ENCODE measurements at places on chromosomes 2 and 18. TPM values are rescaled to one million over a fixed set of nuclear protein-coding genes. Genes with fewer than 3 reads are reported as not detected.

Gene CAVIN2
- total RNA-seq = 1.7 TPM

Gene LOXHD1
- not detected for total RNA-seq

Gene DSEL
- 1.3 TPM for total RNA-seq

Gene IL1A
- 230 TPM for total RNA-seq

Gene MYO7B
- total RNA-seq = not detected

Gene LRATD1
- total RNA-seq = 16.6 TPM

Gene TSHZ1
- total RNA-seq = 3.6 TPM

Gene CCDC68
- 9.2 TPM for total RNA-seq

Gene RND3
- total RNA-seq = 100.0 TPM

Gene ASIC4
- total RNA-seq = not detected

Gene DCDC2C
- not detected for total RNA-seq

Gene ANKRD36
- 11.3 TPM for total RNA-seq

Gene FKBP1B
- 13.7 TPM for total RNA-seq

Gene EFR3B
- not detected for total RNA-seq

Gene ALPP
- not detected for total RNA-seq

Gene GPR75
- 0.96 TPM for total RNA-seq

Gene ZSWIM2
- not detected for total RNA-seq

Gene CPS1
- 19.8 TPM for total RNA-seq

Gene SH3RF3
- total RNA-seq = under 0.01 TPM

Gene CD207
- total RNA-seq = not detected

Gene CCDC74B
- 1.4 TPM for total RNA-seq

Gene ADCYAP1
- not detected for total RNA-seq

Gene NCKAP5
- total RNA-seq = 0.43 TPM

Gene COL4A3
- under 0.01 TPM for total RNA-seq

Gene LOXL3
- 1.4 TPM for total RNA-seq

Gene BCL2
- total RNA-seq = 2.6 TPM

Gene CYP26B1
- total RNA-seq = 0.24 TPM

Gene CCDC85A
- total RNA-seq = not detected

Gene QPCT
- total RNA-seq = 21.2 TPM

Gene PAX8
- total RNA-seq = 24.3 TPM

Gene LINC00305
- total RNA-seq = not detected

Gene PLCD4
- total RNA-seq = 1.3 TPM

Gene DPP4
- 1.3 TPM for total RNA-seq

Gene GAD1
- total RNA-seq = 4.9 TPM

Gene EIF2AK3
- total RNA-seq = 25.8 TPM

Gene CYP27C1
- total RNA-seq = 0.43 TPM

Gene CCDC93
- total RNA-seq = 15.8 TPM

Gene FBLN7
- total RNA-seq = 0.96 TPM

Gene POTEC
- not detected for total RNA-seq

Gene ADGRF3
- not detected for total RNA-seq

Gene ACMSD
- 1.7 TPM for total RNA-seq

Gene LYG2
- total RNA-seq = not detected

Gene ATG9A
- 34.0 TPM for total RNA-seq

Data from tracheal epithelial cell (primary cell).